CD4-positive, alpha-beta T cell treated with Interleukin-1 beta for 1 hour (primary cell): ENCODE measurements at places on chromosomes 1 and 21.

DNA sequence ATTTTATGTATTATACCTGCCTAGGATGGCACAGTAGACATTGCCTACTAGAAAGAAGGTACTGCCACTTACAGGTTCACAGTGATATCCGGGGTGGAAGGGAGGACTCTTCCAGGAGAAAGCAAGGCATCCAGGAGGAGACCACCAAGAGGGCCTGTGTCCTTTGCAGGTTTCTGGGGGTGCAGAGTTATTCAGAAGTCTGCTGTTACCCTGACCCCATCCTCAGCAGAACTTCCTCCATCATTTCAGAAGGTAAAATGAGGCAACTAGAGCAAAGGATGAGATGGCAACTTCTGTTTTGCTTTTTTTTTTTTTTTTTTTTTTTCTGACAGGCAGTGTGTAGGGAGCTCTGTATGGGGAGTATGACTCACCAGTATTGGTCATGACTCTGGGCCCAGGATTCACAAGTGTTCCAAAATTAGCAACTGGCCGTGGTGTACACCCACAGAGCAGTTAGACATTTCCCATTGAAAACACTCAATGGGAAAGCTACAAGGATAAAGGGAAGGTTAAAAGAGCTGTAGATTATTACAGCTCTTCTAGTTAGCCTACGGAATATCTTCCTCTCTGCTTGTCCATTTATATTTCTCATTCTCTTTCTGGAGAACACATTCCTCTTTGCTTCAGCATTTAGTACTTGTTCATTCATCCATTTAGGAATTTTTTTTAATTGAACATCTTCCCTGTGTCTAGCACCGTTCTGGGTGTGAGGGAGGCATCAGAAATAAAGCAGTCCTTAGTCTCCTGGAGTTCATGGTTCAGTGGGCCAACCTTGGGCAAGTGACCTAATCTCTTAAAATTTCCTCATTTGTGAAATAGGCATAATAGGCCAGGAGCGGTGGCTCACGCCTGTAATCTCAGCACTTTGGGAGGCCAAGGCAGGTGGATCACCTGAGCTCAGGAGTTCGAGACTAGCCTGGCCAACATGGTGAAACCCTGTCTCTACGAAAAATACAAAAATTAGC is 50.5 kb upstream of the PPP2R5A start:
- DNase-seq, result no peak

DNA sequence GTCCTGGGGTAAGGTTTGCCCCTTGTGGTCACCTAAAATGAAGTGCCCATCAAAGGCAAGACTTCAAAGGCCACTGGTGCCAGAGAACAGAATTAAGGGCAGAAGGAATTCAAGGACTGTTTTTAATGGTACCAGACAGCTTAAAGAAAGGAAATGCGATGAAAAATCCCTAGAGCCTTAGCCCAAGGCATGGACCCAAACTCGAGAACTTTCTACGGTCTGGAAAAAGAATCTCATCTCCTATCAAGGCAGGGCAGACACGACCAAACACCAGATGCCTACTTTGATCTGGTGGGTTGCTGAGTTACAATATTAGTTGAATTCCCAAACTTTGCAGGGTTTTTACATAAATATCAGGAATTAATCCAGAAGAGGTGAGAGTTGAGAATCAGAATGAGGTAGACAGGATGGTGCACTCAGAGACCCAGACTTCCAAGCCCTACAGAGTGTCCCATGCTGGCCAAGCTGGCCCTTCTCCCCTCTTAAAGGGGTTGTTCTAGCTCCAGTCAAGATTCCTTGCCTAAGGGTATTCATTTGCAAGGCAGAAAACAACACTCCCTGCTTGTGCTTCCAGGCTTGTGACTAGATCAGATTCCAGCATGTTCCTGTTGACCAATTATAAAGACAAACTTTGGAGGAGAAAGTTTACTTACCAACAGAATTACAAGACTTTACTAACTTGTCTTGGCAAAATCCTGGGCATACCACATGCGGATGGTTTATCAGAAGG is 48.0 kb downstream of the EDN2 start:
- DNase-seq, result no peak

DNA sequence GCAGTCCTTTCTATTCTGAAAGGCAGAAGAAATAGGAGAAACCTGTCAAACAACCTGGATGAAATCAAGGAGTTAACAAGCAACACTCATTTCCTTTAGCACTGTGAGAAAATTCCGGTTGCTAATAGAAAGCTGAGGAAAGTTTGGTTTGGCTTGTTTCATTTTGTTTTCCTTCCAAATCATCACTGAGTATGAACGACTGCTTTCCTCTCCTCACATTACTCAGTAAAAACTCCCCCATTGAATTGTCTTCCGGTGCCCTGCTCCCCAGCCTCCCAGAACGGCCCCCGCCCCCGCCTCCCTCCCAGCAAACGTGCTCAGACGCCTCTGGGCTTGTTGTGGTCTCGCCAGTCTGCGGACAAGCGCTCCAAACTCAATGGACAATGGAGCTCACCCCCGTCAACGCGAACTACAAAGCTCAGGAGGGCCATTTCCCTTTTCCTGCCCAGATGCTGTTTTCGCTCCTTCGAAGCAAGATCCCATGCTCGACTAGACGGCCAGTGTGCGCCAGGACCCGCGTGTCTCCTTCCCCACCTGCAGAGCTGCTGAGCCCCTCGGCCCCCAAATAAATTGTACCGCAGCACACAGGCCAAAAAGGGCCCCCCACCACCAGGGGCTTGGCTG is 747 bp downstream of the STX6 start:
- DNase-seq, result peak; percentile 57

DNA sequence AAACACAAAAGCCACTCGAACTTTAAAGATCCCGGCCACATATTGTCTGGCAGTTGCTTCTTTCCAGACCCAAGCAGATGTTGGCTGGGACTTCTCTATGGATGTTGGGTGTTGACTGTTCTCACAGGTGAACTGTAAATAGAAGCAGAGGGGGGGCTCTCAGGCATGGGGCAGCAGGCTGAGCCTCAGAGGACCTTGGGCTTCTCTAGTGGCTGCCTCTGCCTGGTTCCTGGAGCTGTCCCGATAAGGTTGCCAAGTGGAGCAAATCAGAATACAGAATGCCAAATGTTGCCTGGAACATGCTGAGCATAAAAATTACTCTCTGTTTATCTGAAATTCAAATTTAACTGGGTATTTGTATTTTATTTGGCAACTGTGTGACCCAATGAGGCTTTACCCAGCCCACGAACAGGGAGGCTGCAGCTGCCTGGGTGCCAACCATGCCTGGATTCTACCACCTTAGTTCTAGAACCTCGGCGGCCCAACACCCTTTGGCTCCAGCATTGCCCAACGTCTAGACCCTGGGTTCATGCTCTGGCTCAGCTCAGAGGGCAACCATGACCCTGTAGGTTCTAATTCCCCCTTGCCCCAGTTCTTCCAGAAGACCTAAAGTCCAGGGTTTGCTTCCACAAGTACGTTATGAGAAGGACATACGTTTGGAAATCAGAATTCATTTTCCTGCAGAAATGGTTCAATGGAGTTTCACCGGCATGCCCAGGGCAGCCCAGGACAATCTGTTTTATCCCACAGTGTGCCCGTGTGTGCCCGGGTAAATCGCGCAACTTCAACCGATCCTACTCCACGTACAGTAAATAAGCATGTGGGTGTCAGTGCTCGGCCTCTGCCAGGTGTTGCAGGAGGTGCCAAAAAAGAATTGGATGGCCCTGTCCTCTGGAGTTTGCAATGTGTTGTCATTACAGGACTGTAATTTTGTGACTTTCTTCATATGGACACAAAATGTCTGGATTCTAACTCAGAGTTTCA is 5.4 kb upstream of the SLC45A1 start:
- DNase-seq, result no peak

- DNase-seq, result no peak
These were observed 249.1 kb upstream of the NR5A2 start for GRCh38 chr1:199778324-199778955.

DNA sequence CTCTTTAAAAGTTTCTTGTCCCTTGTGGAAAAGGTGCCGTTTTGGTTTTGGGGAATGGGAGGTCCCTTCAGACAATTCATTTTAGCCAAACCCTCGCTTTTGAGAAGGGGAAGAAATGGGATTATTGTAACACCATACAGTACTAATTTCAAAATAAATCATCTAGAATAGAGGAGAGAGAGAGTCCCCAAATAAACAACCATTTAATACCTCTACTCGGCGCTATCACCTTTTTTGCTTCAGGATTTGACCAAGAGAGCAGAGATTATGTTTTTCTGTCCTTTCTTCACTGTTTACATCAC is 770 bp upstream of the RC3H1 start:
- DNase-seq, result no peak

- no peak for DNase-seq
These were observed 49.0 kb downstream of the MAP3K21 start for GRCh38 chr1:233376382-233377110.

- peak; percentile 68 for DNase-seq
These were observed 1.0 kb downstream of the ARID1A start for GRCh38 chr1:26696654-26697430.

DNA sequence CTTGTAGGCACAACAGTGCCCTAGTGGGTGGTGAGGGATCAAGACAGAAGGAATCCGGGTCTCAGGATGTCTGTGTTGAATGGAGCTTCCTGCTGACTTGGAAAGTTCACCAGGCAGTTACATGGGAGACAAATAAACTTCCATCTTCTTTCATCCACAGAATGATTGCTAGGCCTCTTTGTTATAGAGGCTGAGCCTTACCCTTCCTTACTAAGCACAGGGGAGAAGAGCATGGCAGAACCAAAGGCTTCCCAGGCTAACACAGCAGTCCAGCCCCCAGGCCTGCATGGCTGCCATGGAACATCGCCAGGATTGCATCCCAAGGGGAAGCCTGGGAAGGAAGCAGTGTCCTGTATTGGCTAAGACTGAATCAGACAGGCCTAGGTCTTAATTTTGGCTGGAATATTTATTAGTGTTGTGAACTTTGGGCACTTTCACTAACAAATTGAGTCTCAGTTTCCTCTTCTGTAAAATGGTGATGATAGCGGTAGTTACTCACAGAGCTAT is 18.7 kb downstream of the HEYL start:
- no peak for DNase-seq

- DNase-seq, result no peak
These were observed 111.4 kb upstream of the VANGL1 start for GRCh38 chr1:115530407-115530806.

DNA sequence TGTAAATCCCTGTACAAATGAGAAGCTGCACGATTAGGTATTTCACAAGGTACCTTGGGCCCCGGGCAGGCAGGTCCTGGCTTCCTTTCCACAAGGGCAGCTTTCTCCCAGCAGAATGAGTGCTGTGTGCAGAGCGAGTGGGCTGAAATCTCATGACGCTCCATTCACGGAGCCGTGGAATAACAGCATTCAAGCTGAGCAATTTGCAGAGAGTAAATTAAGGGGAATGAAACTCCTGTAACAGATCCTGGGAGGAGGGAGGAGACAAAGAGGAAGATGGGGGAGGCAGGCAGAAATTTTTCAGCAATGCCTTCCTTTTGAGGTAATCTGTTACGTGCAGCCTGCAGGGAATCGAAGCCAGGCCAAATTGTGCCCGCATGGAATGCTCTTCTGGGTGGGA is 239.9 kb downstream of the TNR start:
- no peak for DNase-seq

DNA sequence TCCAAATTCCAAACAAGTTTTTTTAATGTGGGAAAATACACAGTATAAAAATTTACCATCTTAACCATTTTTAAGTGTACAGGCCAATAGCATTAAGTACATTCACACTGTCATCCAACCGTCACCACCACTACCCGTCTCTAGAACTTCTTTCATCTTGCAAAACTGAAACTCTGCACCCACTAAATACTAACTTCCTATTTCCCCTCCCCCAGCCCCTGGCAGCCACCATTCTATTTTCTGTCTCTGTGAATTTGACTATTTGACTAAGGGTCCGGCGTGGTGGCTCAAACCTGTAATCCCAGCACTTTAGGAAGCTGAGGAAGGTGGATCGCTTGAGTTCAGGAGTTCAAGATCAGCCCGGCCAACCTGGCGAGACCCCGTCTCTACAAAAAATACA is 36.1 kb downstream of the CLSTN1 start:
- DNase-seq, result peak; percentile 33

DNA sequence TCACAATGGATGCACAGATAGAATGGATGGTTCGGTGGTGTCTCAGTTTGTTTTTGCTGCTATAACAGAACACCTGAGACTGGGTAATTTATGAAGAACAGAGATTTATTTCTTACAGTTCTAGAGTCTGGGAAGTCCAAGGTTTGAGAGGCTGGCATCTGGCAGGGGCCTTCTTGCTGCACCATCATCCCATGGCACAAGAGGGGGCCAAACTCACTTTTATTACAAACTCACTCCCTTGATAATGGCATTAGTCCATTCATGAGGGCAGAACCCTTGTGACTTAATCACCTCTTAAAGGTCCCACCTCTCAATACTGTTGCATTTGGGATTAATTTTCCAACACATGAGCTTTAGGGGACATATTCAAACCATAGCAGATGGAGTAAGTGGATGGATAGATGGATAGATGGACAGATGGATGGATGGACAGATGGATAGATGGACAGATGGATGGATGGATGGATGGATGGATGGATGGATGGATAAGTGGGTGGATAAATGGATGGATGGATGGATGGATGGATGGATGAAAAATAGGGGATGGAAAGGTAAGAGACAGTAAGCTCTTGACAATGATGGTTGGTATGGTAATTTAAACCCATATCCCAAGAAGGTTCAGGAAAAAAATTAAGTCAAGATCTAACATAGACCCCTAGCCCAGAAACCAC is 16.5 kb downstream of the CAMK2N1 start:
- DNase-seq, result no peak

DNA sequence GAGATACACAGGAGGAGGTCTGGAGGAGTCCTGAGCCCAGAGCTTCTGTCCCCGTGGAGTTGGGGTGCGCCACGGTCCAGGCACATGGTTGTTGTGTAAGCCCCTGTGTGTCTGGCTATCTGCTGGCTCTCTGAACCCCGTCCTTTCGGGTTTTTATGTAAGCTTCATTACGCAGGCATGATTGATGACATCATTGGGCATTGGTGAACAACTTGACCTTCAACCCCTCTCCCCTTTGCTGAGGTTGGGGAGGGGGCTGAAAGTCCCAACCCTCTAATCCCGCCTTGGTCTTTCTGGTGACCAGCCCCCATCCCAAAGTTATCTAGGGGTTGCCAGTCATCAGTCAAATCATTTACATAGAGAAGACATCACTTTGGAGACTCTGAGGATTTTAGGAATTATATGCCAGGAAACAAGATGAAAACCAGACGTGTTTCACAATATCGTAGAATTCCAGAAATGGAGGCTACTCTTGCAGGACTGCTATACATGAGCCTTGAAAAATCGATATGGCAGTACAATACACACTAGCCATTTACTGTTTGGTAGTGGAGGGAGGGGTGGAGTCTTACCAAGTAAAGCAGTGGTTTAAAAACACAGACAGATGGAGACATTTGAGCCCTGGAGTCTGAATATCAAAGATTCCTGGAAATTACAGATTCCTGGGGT is 69.8 kb upstream of the SCAF4 start:
- DNase-seq, result no peak
